B cell (primary cell): ENCODE measurements at places on chromosomes 3 and 15. TPM values are rescaled to one million over a fixed set of nuclear protein-coding genes. Genes with fewer than 3 reads are reported as not detected.
A peak's percentile ranks its signal among the peaks of the same experiment; 100 is the strongest.

DNA sequence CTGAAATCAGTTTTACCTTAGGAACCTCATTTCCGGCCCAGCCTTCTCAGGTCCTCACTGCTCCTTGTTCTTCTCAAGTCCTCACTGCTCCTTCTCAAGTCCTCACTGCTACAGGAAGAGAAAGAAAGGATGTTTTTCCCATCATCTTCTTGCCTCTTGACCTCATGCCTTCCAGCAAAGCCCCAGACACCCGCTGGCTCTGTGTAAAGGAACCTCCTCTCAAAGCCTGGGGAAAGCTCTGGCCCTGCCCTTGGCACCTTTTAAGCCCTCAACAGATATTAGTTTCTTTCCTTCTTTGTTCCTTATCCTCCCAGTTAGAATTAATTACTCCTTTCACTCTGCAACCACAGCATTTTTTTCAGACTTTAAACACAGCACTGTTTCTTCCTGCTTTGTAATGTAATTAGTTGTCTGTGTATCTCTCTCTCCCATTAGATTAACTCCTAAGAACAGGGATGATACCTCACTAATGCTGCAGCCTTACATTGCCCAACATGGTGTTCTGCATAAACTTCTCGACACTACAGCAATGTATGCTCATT lies 4.0 kb upstream of the WDR49 start:
- DNase-seq, result no peak

DNA sequence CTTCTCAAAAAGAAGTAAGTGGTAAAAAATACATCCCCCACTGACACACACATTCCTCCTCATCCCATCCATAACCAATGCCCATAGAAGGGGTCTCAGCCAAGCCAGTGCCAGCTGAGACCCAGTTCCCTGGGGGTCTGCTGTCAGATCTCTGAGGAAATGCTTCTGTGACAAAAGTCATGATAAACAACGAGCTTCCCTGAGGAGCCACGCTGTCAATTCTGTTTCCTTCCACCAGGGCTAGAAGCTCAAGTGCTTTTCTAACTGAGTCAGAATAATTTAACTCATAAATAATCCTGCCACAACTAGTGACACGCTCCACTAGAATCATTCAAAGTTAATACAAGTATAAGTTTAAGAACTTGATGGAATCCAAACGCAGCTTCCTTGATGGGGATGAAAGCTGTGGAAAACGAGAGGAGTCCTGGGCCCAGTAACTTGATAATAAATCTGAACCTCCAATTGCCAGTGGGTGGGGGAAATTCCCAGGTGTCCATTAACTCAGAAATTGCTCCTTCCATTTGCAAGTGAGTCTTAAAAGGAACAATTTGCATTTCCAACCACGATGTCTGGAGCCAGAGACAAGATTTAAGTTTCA lies 348.7 kb upstream of the LMCD1 start:
- DNase-seq, result no peak

The DUOXA2 gene
- not detected in 2 replicates for polyA plus RNA-seq

DNA sequence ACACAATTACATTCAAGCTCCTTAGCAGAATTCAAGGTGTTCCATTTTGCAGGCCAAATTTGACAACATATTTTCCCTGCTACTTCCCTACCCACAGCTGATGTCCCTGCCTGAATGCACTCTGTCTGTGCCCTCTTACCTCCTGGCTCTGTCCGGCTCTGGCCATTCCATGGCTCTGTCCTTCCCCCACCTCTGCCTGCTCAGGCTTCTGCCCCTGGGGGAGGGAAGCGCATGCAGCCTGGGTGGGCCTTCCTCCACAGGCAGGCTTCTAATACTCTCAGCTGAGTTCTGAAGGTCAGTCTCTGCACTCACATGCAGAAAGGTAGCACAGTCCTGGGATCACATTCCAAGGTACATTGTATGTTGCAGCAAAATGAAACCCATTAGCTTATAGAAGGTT lies 113.6 kb upstream of the CACNA2D3 start:
- DNase-seq, result no peak

GRCh38 chr15:28994831-28995596 lies 109.2 kb downstream of the APBA2 start:
- DNase-seq, result no peak

The BFSP2 gene
- 0.50 and 0.60 TPM in 2 replicates for polyA plus RNA-seq

The ISG20 gene
- polyA plus RNA-seq, result 193 and 232 TPM in 2 replicates

- DNase-seq, result peak; percentile 95
Measured at GRCh38 chr3:9890249-9891071, at the start of gene JAGN1. TSS of gene JAGN1 (plus strand) at chr3:9890610. CDS start at chr3:9890723, 113 bp downstream.

DNA sequence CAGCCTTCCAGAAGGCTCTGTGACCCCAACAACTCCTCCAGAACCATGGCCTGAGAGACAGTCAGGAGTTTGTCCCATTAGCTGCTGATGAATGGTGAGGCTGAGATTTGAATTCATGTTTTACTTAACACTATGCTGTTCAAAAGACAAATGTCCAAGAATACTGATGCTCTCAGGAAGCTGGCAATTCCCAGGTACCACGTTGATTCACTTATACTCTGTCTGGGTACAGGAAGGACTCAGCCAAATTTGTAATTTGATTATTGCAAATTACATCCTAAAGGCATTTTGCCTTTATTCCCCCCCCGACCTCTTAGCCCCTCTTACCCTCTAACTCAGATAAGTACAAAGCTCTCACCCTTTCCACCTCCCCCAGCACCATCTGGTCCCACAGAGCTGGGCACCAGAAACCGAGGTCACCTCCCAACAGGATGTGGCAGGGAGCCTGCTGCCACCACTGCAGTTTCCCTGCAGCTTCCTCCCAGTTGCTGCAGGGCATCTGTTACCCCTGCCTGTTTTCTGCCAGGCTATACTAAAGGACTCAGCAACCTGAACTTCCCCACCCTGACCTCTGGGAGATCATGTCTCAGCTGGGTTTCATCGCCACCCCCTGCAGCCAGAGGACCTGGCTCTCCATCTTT lies 33.6 kb downstream of the EAF1 start:
- DNase-seq, result no peak

GRCh38 chr3:8154617-8155016 lies 347.0 kb upstream of the LMCD1 start:
- no peak for DNase-seq

DNA sequence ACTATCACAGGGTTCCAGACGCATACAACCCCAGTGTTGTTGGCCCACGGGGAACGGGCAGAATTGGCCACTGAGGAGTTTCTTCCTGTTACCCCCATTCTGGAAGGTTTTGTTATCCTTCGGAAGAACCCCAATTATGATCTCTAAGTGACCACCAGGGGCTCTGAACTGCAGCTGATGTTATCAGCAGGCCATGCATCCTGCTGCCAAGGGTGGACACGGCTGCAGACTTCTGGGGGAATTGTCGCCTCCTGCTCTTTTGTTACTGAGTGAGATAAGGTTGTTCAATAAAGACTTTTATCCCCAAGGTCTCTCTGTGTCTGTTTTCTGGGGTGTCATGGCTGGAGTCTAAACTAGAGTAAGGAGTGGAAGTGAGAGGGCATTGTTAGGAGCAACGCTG lies 5.7 kb upstream of the EIF4G1 start:
- no peak for DNase-seq

DNA sequence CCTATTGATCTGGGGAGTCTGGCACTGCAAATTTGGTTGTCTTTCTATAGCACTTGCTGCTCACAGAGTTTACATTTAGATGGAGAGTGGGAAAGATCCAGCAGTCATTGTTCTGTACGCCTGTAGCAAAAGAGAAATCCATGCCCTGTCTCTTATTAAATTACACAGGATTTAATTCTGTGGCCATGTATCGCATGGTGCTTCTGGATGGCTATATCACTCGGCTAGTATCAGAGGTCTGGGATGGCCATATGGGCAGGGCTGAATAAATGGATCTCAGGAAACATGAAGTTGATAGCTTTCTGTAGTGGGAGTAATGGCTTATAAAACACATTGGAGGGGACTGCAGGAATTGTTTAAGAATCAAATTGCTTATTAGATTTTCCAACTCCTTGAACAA lies 325.8 kb upstream of the DPH6 start:
- DNase-seq, result no peak

DNA sequence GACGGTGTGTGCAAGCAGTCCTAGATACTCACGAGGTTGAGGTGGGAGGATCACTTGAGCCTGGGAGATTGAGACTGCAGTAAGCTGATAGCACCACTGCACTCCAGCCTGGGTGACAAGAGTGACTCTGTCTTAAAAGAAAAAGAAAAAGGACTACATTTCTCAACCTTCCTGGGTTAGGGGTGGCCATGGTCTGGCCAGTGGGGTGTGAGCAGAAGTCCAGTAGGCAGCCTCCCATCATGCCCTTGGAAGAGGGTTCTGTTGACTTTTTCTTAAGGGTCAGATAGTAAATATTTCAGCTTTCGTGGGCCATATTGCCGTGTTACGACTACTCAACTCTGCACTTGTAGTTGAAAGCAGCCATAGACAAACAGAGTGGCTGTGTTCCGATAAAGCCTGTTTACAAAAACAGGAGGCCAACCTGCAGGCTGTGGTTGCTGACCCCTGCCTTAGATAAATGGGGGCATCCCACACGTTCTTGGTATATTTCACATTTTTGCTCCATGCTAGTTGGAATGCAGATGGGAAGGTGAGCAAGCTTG lies 31.0 kb upstream of the PDE8A start:
- DNase-seq, result no peak

GRCh38 chr3:138465925-138466324 lies 31.5 kb downstream of the ESYT3 start:
- no peak for DNase-seq

The TLR9 gene
- polyA plus RNA-seq, result 1.9 and 3.7 TPM in 2 replicates

The KNG1 gene
- polyA plus RNA-seq, result not detected in 2 replicates

The TTC21A gene
- 49.2 and 73.1 TPM in 2 replicates for polyA plus RNA-seq
